KG1 (cell line): ENCODE measurements at places on chromosomes 2 and 18.

GRCh38 chr2:191860760-191861466 lies 14.0 kb upstream of the CAVIN2 start:
- DNase-seq = no peak

DNA sequence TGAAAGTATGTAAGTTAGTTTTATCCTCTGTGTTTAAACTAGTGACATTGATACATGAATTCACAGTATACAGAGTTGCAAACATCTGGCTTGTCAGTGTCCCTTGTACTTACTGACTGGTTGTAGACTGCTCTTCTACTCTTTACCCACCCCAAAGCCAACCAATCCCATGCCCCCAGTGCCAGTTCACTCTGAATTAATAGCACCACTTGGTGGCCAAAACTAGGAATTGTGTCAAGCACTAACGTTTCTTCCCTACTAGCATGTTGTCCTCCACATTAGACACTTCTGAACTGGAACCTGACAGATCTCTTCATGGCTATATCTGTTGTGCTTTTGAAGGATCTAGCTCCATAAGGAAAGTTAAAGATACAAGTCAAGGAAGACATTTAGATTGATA lies 27.2 kb upstream of the OTX1 start:
- DNase-seq = peak; percentile 8

DNA sequence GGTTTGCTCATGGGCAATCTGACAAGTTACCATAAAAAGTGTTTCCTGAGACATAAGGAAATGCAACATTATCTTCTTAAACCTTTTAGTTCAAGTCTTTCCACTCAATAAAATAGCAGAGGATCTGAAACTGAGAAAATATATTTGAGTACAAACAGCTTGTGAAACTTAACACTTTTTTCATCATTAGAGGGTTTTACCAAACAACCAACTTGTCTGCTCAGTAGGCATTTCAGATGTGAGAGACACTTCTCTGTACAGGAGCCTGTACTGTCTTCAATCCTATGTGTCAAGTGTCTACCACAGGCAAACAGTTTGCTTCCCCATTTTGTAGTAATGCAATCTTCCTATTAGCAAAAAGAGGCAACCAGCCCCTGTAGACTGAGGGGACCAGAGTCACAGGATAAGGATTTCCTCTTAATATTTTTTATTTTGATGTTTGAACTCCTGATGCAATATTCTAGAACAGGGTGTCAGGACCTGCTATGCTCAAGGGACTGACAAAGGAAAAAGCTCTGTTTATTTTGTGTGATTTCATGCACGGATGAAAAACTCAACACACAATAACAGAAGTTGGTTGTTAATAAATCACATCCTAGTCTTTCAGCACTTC lies 159.1 kb upstream of the LHCGR start:
- no peak for DNase-seq

DNA sequence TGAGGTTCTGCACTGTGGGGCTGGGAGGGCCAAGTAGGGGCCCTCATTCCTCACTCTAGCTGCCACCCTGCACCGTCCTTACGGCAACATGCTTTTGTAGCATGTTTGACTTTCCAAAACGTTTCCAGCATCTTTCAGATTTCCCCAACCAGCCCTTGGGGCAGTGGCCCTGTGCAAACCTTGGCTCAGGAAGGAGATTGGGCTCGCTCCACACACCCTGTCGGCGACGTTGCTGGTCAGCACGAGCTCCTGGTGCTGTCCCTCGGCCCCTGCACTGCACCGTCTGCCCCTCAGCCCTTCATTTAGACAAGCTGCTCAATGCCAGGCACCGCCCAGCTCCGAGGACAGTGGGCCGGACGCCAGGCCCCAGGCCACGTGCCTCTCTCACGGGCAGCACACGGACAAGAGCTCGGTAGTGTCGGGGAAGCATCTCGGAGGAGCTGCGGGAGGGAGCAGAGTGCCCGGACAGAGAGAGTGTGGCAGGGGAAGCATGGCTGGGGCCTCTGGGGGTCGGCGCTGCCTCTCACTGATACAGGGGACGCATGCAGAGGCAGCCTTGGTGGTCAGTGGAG lies 6.9 kb downstream of the GPR17 start:
- DNase-seq = no peak

- no peak for DNase-seq
Observed at GRCh38 chr2:117933884-117934354, 80.0 kb downstream of the CCDC93 start.

GRCh38 chr18:66046032-66046602 lies 295.3 kb downstream of the CDH7 start:
- DNase-seq = no peak

DNA sequence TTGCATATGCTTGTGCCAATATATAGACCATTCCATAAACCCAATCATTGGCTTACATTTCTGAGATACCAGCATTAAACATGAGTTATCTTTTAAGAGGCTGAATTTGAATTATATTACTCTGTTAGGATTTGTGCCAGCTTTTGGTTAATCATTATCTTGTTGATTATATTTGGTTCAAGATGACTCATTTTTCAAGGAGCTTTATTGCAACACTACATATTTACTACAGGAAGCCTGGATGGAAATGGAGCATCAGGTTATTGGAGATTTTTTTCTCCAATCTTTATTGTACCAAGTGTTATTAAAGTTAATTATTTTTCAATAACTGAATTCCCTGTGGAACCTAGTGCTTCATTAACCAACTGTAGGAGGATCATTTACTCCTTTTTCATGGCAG lies 26.4 kb downstream of the EML4 start:
- no peak for DNase-seq

DNA sequence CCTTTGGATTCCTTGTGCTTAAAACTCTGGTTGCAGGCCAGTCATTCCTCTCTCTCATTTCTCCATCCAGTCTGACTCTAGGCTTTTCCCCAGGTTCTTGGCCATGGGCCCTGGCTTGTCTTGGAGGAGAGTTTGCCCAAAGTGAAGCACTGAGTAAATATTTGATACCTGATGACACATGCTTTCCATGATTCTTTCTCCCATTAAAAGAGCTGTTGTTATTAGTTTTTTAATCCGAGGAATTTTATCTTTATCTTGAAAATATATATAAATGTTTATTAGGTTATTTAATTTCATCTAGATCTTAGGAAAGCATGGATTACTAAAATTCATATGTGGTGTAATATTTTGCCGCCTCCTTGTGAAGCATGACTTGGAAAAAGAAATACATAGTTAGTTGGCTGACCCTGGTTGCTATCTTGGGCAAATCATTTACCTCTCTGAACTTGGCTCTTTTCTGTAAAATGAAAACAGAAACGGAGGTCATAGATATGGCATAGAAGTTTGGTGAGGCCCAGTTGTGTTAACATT lies 650.1 kb downstream of the SLC4A3 start:
- no peak for DNase-seq

- DNase-seq = no peak
Observed at GRCh38 chr18:30211112-30211511, 831.4 kb downstream of the DSC3 start.

DNA sequence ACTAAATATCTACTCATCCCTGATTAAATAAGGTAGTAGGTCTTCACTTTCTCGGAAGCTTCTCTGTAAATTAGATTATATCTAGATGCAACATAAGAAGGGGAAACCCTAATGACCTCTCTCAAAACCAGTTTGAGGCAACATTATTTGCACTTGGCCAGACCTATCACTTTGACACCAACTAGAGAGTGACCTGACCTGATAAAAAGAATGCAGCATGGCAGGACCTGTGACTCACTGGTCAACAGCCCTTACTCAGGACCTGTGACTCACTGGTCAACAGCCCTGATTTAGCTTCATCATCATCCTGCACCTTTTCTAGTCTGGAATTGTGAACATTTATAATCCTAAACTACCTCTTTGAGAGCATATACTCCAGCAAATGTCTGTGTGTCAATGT lies 1957.7 kb upstream of the CELF4 start:
- DNase-seq = no peak
